ENCODE measurements at places on chromosomes 3 and 15. TPM values are rescaled to one million over a fixed set of nuclear protein-coding genes. Genes with fewer than 3 reads are reported as not detected.
A peak's percentile ranks its signal among the peaks of the same experiment; 100 is the strongest.

Gene TRPM7
- 37.1 TPM for total RNA-seq

Gene GTF2A2
- 19.9 TPM for total RNA-seq

Gene NANOGP8
- total RNA-seq, result not detected

Gene PLSCR5
- not detected for total RNA-seq

DNA sequence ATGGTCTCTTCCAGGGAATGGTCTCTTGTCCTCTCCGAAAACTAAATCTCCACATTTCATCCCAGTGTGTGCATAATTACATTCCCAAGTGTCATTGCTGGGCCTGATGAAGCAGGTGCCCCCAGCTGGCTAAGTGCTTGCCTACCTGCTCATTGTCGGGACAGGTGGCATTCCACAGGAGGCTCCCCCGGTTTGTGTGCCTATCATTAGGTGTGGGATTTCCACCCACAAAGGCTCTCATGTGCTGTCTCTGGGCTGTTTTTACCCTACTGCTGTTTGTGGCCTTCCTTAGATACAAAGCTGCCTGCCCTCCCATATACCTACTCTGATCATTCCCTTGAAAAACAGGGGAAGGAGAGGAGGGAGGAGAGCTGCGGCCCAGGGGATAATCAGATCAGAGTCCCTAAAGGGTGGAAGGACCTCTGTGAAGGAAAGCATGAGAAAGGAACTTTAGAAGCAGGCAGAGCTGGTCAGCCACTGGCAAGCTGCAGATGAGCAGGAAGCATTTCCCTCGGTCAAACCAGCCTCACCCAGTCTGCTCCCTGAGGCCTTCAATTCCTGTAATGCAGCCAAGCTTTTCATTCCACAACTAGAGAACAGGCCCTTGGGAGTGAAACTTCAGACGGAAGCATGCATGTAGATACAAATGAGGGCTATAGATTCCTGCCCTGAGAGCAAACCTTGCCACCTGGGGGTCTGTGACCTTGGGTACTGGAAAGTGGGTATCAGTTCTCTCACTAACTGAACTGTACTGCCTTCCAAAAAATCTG is 60.7 kb upstream of the HEG1 start:
- DNase-seq, result no peak

DNA sequence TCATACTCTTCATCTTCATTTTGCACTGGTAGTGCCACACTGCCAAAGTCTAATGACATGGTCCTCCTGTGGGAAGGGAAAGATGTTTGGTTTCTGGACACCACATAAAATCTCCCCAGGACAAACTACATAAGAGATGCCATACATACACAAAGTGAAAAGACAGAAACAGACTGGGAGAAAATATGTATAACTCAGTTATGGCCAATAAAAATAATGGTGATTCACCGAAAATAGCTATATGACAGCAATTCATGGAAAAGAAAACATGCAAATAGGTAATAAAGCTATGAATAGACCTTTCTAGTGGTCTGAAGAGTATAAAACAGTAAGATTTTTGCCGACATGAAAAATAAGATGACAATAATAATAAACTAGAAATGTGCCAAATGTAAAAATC is 5.3 kb downstream of the CEP152 start:
- no peak for DNase-seq

DNA sequence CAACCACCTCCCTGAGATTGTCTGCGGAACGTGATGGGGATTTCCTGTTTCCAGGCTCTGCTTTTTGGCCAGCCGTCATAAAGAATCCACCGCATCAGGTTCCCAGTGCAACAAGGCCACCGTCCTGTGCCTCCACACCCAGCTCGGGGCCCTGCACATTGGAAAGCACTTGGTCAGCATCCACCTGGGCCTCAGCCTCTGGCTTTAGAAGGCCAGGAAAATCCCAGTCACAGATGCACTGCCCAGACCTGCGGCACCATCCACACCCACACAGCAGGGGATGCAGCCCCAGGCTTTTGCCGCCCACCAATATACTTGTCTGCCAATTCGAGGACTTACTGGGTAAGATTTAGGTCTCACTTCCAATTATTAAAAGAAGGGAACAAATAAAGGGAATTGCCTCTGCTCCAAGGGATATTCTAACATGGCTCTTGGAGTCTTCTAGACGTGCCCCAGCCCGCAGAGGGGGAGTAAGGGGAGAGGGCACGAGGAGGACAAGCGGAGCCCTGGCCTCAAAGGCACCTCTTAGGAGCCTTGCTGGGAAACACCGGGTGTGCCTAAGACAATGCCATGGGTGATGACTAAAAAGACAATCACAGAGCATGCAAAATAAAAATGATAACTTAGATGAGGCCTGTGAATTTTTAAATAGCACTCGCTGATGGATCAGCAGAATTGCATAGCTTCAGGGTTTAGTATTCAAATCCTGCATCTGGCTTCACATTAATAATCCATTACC is 169.2 kb downstream of the FOXP1 start:
- DNase-seq, result peak; percentile 41

DNA sequence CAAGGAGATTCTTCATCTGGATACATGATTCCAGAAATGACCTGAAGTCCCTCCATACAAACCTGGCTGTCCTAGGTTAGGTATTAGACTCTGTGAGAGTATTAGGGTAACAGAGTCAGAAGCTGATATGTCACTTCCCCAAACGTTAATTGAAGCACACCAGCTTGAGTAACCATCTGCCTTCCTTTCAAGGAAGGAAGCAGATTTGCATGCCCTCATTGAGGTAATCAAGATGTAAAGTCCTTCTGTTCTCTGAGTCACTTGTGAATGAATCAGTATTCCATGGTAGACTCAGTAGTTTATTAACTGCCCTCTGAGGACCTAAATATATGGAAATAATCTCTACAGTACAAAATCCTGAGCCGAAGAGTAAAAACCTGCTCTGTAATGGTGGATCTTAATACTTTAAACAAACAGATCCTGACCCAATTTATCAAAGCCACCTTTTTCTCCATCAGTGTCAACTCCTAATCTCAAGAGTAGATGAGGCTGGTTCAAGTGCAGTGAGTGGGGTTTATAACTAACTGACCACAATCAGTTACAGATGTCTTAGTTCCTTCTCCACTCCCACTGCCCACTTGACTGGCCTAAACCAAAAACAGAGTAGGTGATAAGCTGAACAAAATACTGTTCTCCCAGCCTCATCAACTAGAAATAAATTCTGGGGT is 246.2 kb upstream of the CHRM5 start:
- DNase-seq, result peak; percentile 94

GRCh38 chr15:82040862-82041261 is 5.0 kb downstream of the MEX3B start:
- no peak for DNase-seq

GRCh38 chr3:160986069-160986468 is 119.1 kb downstream of the B3GALNT1 start:
- no peak for DNase-seq

GRCh38 chr3:98500019-98500418 is 2.5 kb downstream of the OR5K2 start:
- DNase-seq, result no peak
